GM04504 (cell line): ENCODE measurements at places on chromosomes 4 and X.

DNA sequence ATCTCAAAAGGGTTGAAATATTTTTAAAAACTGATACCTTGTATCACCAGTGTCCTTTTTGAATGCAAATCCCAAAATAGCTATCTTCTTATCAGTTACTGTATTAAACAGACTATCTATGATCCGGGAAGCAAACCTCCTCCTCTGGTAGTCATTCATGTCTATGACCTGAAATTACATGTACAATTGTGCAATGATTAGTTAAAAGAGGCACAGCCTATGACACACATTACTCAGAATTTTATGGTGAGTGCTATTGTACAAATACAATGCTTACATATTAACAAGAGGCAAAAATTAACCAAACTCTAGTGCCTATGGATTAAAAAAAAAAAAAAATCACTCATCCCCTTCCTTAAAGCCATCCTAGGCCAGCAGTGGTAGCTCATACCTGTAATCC, 21.7 kb downstream of the UGDH start:
- DNase-seq, result no peak

- DNase-seq, result no peak
These were observed 581 bp downstream of the UBE2K start for GRCh38 chr4:39698424-39699009.

DNA sequence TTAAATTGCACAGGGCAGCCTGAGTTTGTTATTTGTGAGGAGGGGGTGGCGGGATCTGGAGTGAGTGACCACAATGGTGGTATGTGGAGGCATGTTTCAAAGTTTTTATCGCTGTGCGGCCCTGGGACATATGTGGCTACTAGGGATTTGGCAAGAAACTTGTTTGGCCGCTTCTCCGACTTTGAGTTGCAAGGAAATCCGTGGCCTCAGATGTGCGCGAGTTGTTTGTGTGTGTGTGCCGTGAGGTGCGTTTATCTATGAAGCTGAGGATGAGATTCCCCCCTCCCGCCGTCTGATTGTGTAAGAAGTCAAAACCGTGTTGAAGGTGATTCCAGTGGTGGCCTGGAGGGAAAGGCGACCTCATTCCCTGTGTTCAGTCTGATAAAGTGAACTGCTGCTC, 1.4 kb downstream of the JADE3 start:
- DNase-seq, result no peak

- peak; percentile 38 for DNase-seq
These were observed 361.2 kb downstream of the PCDH7 start for GRCh38 chr4:31081366-31081765.

DNA sequence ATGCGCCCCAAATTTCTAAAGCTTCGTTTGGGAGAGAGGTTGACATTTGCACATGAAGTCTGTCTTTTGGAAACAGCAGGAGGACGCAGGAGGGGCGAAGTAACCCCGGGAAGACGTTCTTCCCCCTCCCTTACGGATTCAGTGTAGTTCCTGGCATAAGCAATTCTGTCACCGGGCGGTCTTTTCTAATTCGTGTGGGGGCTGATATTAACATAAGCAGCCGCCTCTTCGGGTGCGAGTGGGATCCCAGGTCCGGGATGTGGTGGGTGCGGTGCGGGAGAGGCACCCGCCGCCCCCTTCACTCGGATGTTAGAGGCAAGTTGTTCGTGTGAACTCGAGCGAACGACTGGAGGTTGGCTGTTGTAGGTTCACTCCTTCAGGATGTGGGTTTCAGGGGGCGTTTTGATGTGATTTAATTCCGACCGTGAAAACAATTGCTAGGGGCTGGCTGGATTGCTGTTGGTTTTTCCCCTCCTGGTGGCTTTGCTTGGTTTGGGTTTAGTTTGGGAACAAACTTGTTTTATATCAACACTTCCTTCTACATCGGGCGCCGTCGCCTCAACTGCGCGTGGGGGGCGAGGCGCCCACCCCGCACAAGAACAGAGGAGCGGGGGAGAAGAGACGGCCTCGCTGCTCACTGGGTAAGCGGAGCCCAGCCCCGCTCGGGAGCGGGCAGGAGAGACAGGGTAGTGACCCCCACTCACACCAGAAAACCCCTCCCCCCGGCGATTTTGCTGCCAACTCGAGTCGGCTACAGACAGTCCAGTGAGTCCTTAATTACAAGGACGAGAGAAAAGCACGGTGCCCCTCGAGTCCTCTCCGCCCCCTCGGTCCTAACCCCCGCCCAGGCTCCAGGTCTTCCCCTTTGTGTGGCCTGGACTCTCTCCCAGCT, 2.9 kb upstream of the LEF1 start:
- DNase-seq, result no peak

DNA sequence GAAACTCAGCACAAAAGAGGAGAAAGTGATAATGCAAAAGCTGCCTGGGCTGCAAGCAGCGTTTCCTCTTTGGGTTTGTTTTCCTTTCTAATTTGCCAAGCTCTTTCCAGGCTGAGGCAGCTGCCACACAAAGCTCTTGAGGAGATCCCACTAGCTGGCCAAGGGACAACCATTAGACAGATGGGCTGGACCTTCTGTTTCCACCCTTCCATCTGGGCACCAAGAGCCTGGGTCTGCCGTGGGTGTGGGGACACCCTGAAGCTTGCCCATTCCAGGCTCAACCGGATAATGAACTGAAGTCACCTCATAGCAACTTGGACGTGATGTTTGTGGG, 194.6 kb upstream of the C1QTNF7 start:
- no peak for DNase-seq

DNA sequence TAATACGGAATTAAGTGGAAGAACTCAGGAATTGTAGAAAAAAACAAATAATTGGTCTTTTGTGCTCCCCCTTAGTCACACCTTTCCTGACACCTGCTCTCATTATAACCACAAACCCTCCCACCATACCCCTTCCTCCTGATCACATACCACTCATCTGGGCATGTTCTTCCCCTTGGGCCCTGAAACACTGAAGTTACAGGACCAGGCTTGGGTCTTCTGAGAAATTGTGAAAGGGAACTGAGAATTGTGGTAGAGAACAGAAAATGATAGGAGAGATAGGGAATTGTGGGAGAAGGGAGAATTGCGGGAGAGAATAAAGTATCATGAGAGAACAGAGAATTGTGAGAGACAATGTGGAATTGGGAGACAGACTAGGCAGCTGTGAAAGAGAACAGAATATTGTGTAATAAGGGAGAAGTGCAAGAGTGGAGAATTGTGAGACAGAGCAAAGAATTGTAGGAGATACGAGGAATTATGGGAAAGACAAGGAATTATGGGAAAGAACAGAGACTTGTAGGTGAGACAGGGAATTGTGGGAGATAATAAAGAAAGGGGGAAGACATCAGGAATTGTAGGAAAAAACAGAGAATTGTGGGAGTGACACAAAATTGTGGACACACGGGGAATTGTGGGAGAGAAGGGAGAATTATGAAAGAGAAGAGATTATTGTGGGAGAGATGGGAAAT, 2.7 kb upstream of the HCCS start:
- DNase-seq, result no peak

- DNase-seq, result no peak
These were observed 362.6 kb downstream of the GASK1B start for GRCh38 chr4:157810137-157810774.

DNA sequence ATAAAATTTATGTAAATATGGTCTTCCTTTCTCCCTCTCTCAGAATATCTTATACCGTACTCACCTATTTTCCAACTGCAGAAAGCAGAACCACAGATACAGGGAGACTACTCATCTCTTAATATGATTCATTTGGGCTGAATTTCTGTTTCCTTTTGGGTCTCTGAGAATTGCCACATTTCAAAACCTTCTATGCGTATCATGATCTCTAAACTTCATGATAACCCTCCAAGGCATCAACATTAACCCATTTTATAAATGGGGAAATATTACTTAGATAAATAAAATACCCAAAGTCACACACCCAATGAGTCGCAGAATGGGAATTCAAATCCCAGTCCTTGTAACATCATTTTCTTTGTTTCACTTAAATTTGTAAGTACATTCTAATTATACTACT, 16.6 kb upstream of the PRDM8 start:
- DNase-seq, result no peak

DNA sequence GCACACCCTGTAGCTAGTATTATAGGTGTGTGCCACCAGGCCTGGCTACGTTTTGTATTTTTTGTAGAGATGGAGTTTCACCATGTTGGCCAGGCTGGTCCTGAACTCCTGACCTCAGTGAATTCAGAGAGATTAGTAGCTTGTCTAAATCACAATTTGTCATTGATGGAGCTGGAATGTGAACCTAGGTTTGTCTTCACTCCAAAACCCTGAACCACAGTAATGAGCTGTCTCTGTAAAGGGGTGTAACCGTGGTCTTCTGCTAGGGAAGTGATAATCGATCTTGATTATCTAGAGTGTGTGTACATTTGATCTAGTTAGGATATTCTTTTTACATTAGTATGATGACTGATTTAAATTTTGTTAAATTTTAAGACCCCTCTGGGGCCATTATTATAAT, 8.3 kb downstream of the ARHGAP10 start:
- DNase-seq, result no peak

- no peak for DNase-seq
These were observed 70.4 kb downstream of the FGFBP1 start for GRCh38 chr4:15868111-15868510.

- DNase-seq, result no peak
These were observed 92.4 kb downstream of the NEUROG2 start for GRCh38 chr4:112423591-112423990.

GRCh38 chr4:107734120-107734519, 14.1 kb upstream of the PAPSS1 start:
- DNase-seq, result no peak

DNA sequence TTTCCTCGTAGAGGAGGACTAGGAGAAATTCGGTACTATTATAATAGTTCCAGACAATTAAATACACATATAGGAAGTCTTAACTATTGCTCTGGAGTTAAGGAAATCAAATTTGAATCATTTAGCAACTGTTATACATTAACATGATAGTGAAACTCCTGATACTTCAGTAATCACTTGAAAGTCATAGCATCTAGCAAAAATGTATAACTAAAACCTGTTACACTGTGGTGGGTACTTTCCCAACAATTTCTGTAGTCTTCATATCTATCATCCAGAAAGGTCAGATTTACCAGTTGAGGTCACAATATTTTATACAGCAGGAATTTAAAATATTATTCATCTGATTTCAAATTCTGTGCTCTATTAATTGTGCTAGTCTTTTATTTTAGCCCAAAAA, 669.6 kb upstream of the PCDH10 start:
- DNase-seq, result no peak

- no peak for DNase-seq
These were observed 17.8 kb upstream of the SPRY1 start for GRCh38 chr4:123378794-123379193.

GRCh38 chr4:99817309-99817890, 773 bp downstream of the DAPP1 start:
- DNase-seq, result no peak

GRCh38 chrX:147900349-147900748, 11.4 kb upstream of the FMR1 start:
- no peak for DNase-seq

DNA sequence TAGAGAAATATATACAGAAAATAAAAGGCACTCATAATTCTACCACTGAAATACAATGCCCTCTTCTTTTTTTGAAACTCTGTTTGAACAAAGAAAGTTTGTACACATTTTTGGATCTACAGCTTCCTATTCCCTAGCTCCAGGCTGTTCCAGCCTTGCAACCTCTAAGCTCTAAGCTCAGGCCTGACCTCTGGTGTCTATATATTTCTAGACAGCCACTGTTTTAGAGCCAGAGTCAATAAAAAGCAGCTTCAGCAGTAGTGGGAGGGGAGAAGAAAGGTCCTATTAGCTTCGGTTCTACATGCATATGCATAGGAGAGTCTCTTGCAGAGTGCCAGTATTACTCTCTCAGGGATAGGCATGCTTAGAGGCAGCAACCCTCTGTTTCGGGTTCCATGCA, 39.7 kb downstream of the CLDN2 start:
- no peak for DNase-seq

DNA sequence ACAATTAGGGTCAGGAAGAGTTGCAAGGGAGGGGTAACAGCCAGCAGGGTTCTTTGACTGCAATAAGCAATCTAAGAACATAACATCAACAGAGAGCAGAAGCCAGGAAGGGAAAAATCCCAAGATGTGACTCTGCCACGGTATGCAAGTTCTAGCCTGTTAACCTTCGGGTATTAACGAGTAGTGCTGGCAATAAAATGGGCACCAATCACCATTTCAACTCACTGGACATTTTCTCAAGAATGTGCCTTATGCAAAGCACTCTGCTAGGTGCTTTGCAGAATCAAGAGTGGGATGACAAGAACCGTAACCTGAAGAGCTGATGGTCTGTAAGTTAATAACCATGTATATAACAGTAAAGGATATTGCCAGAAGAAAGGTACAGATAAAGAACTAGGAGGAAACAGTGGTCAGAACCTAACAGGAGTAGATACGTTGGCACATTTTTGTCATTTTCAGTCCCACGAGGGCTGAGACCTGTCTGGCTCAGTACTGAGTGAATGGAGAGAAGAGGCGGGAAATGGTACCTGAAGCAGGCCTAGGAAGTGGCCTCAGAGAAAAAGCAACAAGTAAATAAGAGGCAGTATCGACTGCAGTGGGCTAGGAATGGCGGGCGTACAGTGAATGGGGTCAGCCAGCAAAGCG, 2.7 kb downstream of the ELOVL6 start:
- DNase-seq, result no peak

DNA sequence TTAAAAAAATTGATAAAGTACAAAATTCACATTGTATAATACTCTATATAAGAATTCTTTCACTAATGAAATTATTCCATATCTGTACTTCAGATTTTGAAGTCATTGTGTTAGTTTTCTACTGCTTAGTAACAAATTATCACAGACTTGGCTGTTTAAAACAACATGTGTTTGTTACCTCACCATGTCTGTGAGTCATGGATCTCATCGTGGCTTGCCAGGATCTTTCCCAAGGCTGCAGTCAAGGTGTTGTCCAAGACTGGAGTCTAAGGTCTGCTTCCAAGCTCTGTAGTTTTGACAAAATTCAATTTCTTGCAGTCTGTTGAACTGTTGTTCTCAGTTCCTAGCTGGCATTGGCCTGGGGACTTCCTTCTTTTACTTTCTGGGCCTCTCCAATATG, 1286.9 kb downstream of the ADGRL3 start:
- DNase-seq, result no peak

GRCh38 chrX:11427453-11428071, 134.3 kb downstream of the AMELX start:
- no peak for DNase-seq

DNA sequence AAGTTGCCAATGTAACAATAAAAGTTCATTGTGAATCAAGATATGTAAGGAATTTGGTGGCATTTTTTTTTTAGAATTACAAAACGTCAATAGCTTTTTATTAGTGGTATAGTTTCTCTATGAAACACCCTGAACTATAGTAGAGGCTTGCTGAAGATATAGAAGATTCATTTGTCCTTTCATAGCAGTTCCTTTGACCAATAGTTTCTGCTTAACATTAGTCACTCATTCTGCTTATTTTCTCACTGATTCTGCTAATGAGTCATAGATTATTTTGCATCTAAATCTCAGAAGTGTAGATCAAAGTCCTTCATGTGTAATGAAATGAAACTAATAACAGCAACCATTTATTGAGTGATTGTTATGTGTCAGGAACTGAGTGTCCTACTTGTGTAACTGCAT, 205.0 kb upstream of the TET2 start:
- no peak for DNase-seq

GRCh38 chr4:184503869-184504300, 29.5 kb upstream of the IRF2 start:
- DNase-seq, result peak; percentile 16
